GM12892 (cell line): ENCODE measurements at places on chromosomes 1 and 21.

DNA sequence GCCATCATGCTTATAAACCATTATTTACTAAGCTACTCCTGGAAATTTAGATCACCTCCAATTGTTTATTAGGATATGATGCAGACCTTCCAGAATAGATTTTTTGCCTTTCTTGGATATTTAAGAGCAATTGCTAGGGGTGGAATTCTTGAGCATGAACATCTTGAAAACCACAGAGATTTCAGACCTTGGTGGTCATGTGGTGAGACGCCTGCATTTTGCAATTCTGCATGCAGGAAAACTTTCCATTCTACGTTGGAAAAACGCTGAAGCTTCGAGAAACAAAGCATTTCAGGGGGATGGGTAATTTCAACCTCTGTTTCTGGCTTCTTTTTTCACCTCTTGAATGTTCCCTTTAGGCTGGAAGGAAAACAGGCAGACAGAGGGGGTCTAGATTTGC is 596.3 kb downstream of the KIF26B start:
- DNase-seq, result no peak

GRCh38 chr21:32515874-32516273 is 69.4 kb downstream of the TCP10L start:
- DNase-seq, result no peak

DNA sequence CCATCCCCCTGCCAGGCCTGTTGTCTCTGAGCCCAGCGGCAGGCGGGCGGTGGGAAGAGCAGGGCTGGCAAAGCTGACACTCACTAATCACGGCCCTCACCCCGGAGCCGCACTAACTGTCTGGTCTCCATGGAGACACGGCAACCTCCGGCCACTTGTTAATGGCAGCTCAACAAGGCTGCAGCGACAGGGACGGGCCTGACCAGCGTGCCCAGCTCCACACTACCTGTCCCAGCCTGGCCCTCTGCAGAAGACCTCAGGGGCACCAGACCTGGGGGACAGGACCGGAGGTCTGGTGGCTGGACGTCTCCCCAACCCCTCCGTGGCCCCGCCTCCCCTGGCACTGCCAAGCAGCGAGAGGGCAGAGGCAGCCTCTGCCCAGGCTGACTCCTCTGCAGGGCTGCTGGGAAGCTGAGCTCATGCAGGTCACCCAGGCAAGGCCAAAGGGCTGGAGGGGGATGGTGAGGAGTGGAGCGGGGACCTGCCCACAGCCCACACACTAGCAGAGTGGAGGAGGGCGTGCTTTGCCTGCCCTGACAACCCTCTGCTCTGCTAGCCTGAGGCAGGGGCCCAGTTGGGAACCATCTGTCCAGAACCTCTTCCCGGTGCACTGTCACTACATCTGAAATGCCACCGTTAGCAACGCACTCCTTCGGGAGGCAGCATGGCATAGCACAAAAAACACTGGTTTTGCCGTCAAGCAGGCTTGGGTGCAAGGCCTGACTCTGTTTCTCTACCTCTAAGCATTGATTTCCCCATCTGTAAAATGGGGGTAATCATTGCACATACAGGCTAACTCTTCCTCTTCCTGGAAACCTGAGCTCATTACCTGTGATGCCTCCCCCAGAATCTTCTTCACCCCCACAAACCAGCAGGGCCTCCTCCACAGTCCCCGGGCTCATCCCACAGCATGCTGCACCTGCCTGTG is 29.6 kb upstream of the WASF2 start:
- DNase-seq, result no peak

DNA sequence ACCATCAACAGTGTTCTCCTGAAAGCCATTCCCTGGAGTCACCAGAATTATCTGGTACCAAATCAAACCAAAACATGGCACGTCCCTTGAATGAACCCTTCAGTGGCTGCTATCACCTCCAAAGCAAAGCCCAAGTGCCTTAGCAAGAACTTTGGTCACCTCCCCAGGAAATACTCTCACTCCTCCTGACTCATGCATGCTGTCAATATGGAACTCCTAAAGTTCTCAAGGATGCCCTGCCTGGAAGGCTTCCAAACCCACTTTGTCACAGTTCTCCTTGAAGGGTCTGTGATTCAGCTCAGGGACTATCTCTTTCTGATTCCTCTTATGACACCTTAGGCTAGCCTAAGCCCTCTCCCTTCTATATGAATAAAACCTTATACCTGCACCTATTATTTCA is 146.1 kb upstream of the RUNX1 start:
- DNase-seq, result no peak

DNA sequence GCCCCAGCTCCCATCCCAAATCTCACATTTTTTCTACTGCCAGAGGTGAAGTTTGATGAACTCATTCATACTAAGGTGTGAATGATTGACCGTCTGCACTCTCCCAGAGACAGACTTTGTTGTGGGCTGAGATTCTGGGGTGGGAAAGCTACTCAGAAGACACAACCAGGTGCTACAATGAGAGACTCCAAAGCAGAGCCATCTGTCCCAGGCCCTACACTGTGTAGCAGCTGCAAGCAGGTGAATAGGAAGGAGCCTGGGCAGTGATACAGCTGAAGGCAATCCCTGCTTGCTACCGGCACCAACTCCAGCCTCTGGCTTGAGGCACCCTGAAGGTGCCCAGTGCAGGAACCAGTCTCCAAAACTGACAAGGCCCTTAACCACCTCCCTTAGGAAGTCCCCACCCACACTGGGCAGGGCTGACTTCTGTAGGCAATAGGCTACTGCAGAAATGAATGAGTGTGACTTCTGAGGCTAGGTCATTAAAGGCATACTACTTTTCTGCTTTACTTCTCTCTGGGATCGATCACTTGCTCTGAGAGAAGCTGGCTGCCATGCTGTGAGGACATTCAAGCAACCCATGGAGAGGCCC is 79.7 kb upstream of the RUNX3 start:
- DNase-seq, result no peak

GRCh38 chr1:164625004-164625617 is 66.1 kb downstream of the PBX1 start:
- no peak for DNase-seq

DNA sequence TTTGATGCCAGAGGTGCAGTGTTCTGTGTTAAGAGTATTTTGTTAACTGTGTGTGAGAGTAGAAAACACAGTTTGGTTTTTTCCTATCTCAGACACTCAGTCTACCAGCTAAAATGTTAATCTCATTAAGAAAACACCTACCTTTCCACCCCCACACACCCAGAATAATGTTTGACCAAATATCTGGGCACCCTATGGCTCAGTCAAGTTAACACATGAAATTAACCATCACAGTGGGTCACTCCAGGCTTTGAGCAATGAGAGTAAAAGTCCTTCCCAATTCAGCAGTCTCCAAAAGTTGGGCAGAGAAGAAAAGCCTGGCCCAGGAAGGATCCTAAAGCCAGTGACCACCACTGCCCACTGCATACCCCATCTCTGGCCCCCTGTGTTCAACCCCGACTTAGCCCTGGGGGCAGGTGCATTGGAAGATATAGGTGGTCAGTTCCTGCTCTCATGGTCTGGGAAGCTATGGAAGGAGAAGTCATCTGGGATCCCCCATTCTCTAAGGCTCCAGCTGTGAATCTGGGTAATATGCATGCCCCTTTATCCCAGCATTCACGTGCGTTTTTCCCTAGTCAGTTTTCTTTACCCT is 50.2 kb upstream of the CSF3R start:
- no peak for DNase-seq

GRCh38 chr1:109639063-109639840 is 16.6 kb upstream of the GSTM4 start:
- DNase-seq, result no peak

DNA sequence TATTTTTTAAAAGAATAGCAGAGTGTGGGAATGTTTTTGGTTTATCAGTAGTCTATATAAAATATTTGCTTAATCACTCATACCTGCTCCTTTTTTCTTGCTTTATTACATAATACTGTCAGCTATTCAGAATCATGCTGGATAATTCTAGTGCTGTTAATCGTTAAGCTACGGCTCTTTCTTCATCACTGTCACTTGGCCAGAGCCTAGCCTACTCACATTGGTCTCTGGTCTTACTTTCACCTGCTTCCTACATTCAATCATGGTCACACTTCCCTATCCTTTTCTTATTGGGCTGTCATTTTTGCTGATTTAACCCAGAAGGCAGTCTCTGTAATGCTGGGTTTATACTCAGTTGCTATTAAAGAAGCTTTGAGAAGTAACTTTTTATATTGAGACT is 2.5 kb downstream of the KLHL20 start:
- DNase-seq, result no peak

- no peak for DNase-seq
These were observed 3.4 kb upstream of the HRNR start for GRCh38 chr1:152227310-152227928.

DNA sequence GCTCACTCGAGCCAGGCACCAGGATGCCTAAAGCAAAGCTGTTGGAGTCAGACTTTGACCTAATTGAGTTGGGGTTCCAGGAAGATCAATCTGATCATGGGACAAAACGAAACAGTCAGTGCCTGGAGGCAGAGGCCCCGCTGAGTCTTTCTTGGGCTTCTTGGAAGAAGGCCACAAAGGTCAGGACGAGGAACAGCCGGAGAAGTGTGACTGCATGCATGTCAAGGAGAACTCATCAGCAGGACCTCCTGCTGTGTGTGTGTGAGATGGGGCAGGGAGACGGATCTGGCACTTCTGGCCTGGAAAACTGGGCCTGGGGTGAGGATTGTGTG is 190.8 kb downstream of the CAMTA1 start:
- no peak for DNase-seq

- DNase-seq, result no peak
These were observed 9.0 kb upstream of the CSRP1 start for GRCh38 chr1:201515895-201516294.

DNA sequence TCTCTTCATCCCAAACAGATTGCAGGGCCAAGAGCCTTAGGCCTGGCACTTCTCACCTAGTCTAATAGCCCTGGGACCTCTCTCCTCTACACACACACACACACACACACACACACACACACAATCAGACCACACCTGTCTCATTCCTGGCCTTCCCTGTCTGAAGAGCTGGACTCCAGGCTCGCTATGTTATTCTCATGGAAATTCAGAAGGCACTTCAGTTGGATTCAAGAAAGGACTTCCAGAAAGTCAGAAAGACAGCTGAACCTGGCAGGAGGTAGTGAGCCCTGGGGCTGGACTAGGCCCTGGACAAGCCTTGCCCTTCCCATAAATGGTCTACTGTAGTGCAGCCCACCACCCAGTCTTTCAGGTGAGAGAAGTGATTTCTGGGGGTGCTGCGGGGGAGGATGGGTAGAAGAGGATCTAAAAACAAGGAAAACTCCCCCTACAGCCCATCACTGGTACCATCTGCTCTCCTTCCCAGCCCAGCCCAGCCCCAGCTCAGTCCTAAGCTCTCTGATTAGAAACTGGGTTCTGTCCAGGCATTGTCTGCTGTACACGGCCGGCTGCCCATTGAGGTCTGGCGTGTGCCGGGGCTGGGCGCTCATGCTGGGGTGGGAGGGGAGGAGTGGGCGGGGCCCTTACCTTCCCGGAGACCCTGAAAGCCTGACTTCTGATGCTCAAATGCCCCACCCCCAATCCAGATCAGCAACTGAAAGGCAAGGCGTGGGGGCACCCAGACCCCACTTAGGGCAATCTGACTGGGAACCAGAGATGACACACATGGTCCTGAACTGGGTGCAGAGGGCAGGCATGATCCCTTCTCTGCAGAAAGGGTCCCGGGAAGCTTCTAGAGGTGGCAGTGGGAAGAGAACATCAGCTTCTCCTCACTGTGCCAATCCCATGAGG is 2.5 kb downstream of the KIF21B start:
- no peak for DNase-seq

DNA sequence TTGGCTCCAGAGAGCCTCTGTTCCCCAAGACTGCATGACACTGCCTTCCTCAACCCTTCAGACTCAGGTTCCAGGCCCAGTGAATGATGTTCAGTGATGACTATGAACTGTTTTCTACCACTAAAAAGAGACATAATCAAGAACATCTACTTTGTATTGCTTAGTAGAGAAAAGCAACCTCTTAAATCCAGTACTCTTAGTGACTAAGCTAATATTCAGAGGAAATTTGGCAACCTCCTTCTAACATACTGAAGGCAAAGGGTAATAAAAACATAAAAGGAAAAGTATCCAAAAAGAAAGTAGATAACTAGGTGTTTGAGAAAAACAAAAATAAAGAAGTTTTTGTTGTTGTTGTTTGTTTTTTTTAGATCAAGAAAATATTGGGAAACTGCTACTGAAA is 153.3 kb upstream of the RUNX1 start:
- DNase-seq, result no peak

GRCh38 chr1:163170975-163171676 is 31.6 kb downstream of the RGS5 start:
- DNase-seq, result no peak

DNA sequence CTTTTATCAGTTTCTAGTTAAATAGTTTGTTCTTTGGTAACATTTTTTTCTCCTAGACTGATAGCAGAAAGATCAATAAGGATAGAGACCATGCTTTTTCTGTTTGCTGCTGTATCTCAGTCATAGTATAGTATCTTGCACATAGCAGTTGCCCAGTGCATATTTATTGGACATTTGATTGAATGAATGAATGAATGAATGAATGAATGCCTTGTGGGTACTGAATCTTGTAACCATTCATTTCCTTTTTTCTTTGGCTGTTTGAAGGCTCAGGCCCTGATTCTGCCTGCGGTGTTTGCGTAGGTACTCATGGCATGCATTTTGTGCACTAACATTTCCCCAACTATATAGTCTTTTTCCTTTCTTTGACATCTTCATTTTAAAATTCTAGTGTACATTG is 83.9 kb downstream of the ST3GAL3 start:
- DNase-seq, result no peak

DNA sequence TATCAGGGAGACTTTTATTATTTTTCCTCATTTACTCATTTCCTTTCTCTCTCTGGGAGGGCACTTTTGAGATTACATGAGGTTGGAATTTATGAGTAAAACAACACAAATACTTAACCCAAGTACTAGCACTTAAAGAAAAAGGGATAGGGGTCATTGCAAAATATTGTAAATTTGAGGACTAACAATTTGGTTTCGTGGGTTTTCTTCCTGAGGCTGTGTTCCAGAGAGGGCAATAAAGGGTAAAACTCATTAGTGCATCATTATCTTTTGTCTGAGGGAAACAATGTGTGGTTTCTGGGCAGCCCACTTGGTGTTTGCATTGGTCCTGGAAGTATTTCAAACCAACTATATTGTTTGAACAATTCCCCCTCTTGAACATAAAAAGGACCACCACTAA is 96.5 kb downstream of the GREM2 start:
- no peak for DNase-seq

DNA sequence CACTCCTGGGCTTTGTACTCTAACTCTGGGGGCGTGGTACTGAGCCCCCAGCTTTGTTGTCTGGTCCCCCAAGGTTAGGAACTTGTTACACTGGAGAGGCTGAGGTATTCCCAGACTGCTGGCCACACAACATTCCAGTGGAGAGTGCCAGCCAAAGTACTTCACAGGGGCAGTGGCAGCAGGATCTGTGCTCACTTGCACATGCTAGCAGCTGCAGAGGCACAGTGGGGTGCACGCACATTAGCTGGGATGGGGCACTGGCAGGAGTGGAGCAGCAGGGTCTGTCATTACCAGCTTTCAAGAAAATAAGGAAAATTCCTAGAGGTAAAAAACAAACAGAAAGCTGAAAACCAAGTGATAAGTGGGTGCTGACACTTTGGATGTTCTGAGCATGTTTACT is 31.0 kb downstream of the ZNF691 start:
- DNase-seq, result no peak

- DNase-seq, result peak; percentile 63
These were observed 3.4 kb downstream of the ADGRB2 start for GRCh38 chr1:31760471-31761470.

GRCh38 chr1:35650416-35650815 is 9.1 kb upstream of the PSMB2 start:
- no peak for DNase-seq
